ENCODE measurements at places on chromosomes 4 and X. TPM values are rescaled to one million over a fixed set of nuclear protein-coding genes. Genes with fewer than 3 reads are reported as not detected.

Gene TMPRSS11A
- total RNA-seq: not detected

Gene VCX3A
- not detected for total RNA-seq

Gene OPRPN
- total RNA-seq: not detected

- no peak for DNase-seq
These were observed 221.7 kb downstream of the BCOR start for GRCh38 chrX:39875834-39876628.

GRCh38 chr4:124206779-124207605 is 505.5 kb downstream of the ANKRD50 start:
- DNase-seq: no peak

DNA sequence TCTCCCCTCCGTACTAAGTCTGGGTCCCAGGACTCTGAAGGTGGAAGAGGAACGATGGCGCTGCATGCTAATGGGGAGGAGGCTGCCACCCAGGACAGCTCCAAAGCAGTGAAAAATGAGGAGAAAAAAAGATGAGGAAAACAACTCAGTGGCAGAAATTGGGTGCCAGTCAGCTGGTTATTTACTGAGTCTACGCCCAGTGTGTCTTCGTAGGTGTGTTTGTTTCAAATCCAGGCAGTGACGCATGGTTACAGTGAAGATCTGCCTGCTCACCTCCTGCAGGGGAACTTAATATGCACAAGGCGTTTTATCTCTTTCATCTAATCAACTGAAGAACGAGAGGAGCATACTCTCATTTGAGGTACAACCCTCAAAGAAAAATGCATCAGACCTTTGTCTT is 70.9 kb upstream of the FBXW7 start:
- DNase-seq: no peak

- no peak for DNase-seq
These were observed 38.9 kb downstream of the TLR10 start for GRCh38 chr4:38743866-38744265.

- DNase-seq: peak; percentile 48
These were observed 30.8 kb downstream of the DAPP1 start for GRCh38 chr4:99847362-99847976.

DNA sequence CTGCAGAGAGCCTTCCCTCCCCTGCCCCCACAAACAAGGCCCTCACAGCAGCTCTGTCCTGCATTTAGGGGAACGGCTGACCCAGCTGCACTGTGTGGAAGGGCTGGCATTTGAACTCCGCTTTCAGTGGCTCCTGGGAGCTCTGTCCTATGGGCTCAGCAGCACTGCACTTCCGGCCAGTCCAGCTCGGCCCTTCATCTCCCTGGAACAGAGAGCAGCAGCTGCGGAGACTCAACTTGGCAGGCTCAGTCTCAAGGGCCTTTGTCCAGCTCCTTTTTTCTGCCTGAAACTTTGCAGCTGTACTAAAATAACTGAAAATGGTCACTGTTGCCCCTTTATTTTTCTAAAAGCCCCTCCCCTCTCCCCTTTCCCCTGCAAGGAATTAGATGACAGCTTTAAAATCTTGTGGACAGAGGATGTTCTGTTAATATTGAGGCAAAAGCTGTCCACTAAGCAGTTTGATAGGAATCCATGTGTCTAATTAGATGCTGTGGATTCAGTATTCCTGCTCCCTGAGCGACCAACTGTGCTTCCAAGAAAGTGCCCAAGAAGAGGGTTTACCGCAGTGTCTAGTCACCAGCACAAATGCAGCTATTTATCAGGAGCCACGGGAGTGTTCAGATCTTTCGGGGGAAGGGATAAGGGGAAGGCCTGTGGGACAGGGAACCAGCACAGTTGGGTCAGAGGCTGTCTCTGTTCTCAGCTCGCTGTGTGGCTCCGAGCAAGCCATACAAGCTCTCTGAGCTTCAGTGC is 133.1 kb downstream of the AFAP1 start:
- no peak for DNase-seq

Measured in activated T-cell treated with anti-CD3 and anti-CD28 coated beads, Interleukin-2, amount 50 U/mL, for 72 hours (primary cell).